Glutamatergic neuron (in vitro differentiated cells): ENCODE measurements at places on chromosomes 1 and 21. TPM values are rescaled to one million over a fixed set of nuclear protein-coding genes. Genes with fewer than 3 reads are reported as not detected.
A peak's percentile ranks its signal among the peaks of the same experiment; 100 is the strongest.

The SAMD13 gene
- total RNA-seq = not detected

The GBP2 gene
- total RNA-seq = not detected

The ILDR2 gene
- 0.56 TPM for total RNA-seq

The ITGB2 gene
- total RNA-seq = 0.91 TPM

The MAP1LC3C gene
- 0.49 TPM for total RNA-seq

The CELA3B gene
- not detected for total RNA-seq

The LCE1B gene
- not detected for total RNA-seq

- peaks cover 7% of the 10 kb centered on the region for H3K36me3 ChIP-seq
- H3K27me3 ChIP-seq = peaks cover 6% of the 10 kb centered on the region
- no peak overlapping the region for H3K27ac ChIP-seq
- no peaks in the 10 kb centered on the region for H3K4me1 ChIP-seq
Observed at GRCh38 chr1:160429125-160429561, 28.8 kb downstream of the VANGL2 start.

- peaks cover 28% of the 10 kb centered on the region for H3K4me1 ChIP-seq
- H3K4me3 ChIP-seq = no peak overlapping the region
- H3K27ac ChIP-seq = peak overlapping the region; percentile 34
- no peaks in the 10 kb centered on the region for H3K36me3 ChIP-seq
Observed at GRCh38 chr1:30818568-30819243, 61.1 kb upstream of the LAPTM5 start.

DNA sequence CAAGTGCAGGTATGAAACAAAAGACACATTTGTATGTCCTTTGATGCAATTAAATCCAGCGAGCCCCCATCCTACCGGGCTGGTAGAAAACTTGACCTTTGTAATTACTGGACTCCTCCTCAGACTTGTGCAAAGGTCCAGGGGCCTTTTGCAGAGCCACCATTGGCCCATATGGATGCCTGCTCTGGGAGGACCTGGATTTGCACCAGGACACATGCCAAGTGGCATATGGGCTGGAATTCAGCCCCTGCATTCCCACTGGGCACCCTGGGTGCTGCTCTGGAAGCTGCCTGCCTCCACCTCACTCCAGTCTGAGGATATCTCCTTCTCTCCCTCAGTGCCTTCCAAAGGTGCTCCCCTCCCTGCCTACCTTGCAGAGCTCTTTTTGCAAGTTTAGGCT is 36.0 kb downstream of the LACTBL1 start:
- no peak for DNase-seq
- H3K27me3 ChIP-seq = peaks cover 5% of the 10 kb centered on the region
- H3K27ac ChIP-seq = no peak overlapping the region

- H3K36me3 ChIP-seq = no peaks in the 10 kb centered on the region
- no peak overlapping the region for H3K4me3 ChIP-seq
- H3K4me1 ChIP-seq = peaks cover 9% of the 10 kb centered on the region
- H3K27me3 ChIP-seq = peaks cover 13% of the 10 kb centered on the region
- peak; percentile 12 for DNase-seq
Observed at GRCh38 chr1:5996641-5997270, 4.5 kb upstream of the NPHP4 start.

DNA sequence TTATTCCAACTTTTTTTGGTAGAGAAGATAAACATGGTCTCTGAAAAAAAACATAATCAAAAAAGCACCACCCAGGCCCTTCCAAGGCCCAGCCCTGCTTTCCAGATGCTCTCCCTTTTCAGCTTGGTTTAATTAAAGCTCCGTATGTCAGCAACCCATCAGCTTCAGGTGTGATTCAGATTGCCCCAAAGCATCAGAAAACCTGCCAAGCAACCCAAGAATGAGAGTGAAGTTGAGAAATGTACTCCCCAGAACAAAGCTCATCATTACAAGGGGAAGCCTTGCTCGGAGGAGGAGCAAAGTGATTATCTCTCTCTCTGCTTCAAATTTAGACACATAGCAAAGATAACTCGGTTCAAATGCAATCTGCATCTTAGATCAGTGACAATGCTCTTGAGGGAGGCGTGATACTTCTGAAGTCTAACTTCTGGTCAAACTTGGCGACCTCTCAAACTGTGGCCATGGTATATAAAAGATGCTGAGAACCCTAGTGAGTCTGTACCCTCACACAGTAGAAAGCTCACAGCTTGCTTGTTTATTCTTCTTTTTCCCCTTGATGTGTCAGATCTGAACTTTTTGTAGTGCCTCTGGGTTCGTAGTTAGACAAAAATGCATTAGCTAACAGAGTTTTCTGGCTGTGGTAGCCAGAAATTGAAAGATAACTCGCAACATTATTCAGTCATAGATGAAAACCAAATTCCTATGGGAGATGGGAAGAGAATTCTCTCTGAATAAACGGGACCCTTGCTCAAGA is 63.3 kb upstream of the ZC3H11B start:
- no peak overlapping the region for H3K27ac ChIP-seq
- no peaks in the 10 kb centered on the region for H3K27me3 ChIP-seq
- H3K4me3 ChIP-seq = no peak overlapping the region
- DNase-seq = no peak
- no peaks in the 10 kb centered on the region for H3K36me3 ChIP-seq
- no peaks in the 10 kb centered on the region for H3K4me1 ChIP-seq

- no peak overlapping the region for H3K27ac ChIP-seq
- no peak for DNase-seq
- H3K36me3 ChIP-seq = no peaks in the 10 kb centered on the region
- H3K27me3 ChIP-seq = peaks cover 5% of the 10 kb centered on the region
- H3K4me1 ChIP-seq = peaks cover 20% of the 10 kb centered on the region
Observed at GRCh38 chr1:226475142-226475511, 67.2 kb upstream of the PARP1 start.

GRCh38 chr1:6099297-6099696 is 53.6 kb downstream of the KCNAB2 start:
- no peaks in the 10 kb centered on the region for H3K36me3 ChIP-seq
- no peak overlapping the region for H3K4me3 ChIP-seq
- peak; percentile 22 for DNase-seq
- peaks cover 11% of the 10 kb centered on the region for H3K4me1 ChIP-seq
- H3K27me3 ChIP-seq = peaks cover 2% of the 10 kb centered on the region

DNA sequence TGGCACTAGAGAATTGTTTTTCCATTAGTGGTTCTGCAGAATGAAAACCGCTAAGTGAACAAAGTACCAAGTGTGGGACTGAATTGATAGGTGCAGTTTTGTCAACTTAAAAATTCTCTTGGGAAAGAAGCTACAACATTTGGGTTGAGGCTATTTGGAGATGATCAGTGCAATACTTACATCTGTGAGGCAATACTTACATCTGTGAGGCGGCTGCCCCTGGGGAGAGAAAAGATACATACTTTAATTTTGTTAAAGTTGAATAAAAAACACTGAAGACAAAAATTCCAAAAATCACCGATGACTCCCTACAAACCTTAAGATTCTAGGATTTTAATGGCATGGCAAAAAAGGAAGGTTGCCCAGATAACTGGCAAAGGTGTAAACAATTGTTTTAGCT is 1.7 kb downstream of the CFAP410 start:
- no peak for DNase-seq
- peaks cover 19% of the 10 kb centered on the region for H3K27me3 ChIP-seq
- peak overlapping the region; percentile 84 for H3K4me3 ChIP-seq
- H3K36me3 ChIP-seq = no peaks in the 10 kb centered on the region

- peaks cover 9% of the 10 kb centered on the region for H3K27me3 ChIP-seq
- peaks cover 2% of the 10 kb centered on the region for H3K4me1 ChIP-seq
- H3K4me3 ChIP-seq = peak overlapping the region; percentile 92
- no peaks in the 10 kb centered on the region for H3K36me3 ChIP-seq
Observed at GRCh38 chr1:46603481-46603857, 599 bp downstream of the MKNK1 start.

- no peak overlapping the region for H3K4me3 ChIP-seq
- H3K4me1 ChIP-seq = no peaks in the 10 kb centered on the region
- no peaks in the 10 kb centered on the region for H3K36me3 ChIP-seq
- peaks cover under 1% of the 10 kb centered on the region for H3K27me3 ChIP-seq
- H3K27ac ChIP-seq = no peak overlapping the region
- DNase-seq = no peak
Observed at GRCh38 chr1:215625949-215626348, 58.8 kb downstream of the KCTD3 start.

- H3K4me3 ChIP-seq = no peak overlapping the region
- peaks cover 1% of the 10 kb centered on the region for H3K4me1 ChIP-seq
- no peak overlapping the region for H3K27ac ChIP-seq
- no peak for DNase-seq
Observed at GRCh38 chr1:31102501-31102950, 37.0 kb upstream of the PUM1 start.

DNA sequence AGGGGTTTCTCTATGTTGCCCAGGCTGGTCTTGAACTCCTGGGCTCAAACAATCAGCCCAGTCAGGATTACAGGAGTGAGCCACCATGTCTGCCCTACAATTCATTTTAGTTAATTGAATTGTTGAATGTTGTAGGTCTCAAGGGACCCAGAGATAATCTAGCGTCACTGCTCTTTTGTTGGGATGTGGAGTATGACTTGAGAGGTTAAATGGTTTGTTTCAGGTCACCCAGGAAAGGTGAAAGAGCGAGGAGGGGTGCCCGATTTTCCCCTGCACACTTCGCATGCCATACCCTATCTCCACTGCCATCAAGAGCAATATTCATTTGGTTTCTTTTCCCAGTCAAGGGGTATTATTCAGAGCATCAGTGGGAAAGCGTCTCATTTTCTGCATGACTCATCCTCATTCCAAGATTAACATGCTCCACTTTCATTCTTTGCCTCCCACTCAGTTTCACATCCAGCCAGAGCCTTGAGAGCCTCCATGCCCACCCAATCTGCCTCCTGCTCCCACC is 13.1 kb upstream of the SLC30A1 start:
- no peak overlapping the region for H3K4me3 ChIP-seq
- H3K4me1 ChIP-seq = no peaks in the 10 kb centered on the region
- H3K27me3 ChIP-seq = peaks cover 3% of the 10 kb centered on the region
- no peak overlapping the region for H3K27ac ChIP-seq
- H3K36me3 ChIP-seq = no peaks in the 10 kb centered on the region
- no peak for DNase-seq

GRCh38 chr1:245605480-245606156 is 450.8 kb downstream of the KIF26B start:
- H3K36me3 ChIP-seq = peaks cover 4% of the 10 kb centered on the region
- H3K4me1 ChIP-seq = peaks cover 13% of the 10 kb centered on the region
- no peak overlapping the region for H3K27ac ChIP-seq
- H3K27me3 ChIP-seq = peaks cover 5% of the 10 kb centered on the region
- DNase-seq = no peak
- no peak overlapping the region for H3K4me3 ChIP-seq

GRCh38 chr1:2468041-2468472 is 8.0 kb upstream of the PLCH2 start:
- no peak overlapping the region for H3K27ac ChIP-seq
- H3K4me3 ChIP-seq = peak overlapping the region; percentile 82
- H3K4me1 ChIP-seq = peaks cover 16% of the 10 kb centered on the region
- no peak for DNase-seq

- H3K4me1 ChIP-seq = peaks cover 3% of the 10 kb centered on the region
- H3K36me3 ChIP-seq = peaks cover 19% of the 10 kb centered on the region
- H3K27me3 ChIP-seq = peaks cover 6% of the 10 kb centered on the region
- no peak for DNase-seq
- no peak overlapping the region for H3K4me3 ChIP-seq
Observed at GRCh38 chr1:3881193-3881480, 18.9 kb downstream of the C1orf174 start.

DNA sequence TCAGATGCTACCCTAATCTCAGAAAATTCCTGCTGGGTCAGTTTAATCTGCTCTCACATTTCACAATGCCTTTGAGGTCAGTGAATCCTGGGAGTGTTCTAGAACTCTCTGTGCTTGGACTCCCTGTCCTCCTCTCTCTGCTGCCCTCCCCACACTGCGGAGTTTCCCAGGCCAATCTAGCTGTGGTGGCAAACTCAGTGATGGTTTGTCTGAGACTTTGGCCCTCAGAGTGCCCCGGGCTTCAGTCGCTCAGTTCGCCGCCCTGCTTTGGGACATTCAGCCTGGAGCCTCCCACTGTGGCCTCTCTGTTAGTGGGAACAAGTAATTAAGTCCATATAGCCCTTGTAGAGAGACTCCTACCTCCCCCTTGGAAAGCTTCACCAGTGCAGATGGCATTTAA is 7.1 kb downstream of the C1orf226 start:
- no peak for DNase-seq
- peaks cover 3% of the 10 kb centered on the region for H3K36me3 ChIP-seq
- H3K27ac ChIP-seq = no peak overlapping the region
- H3K27me3 ChIP-seq = peaks cover 3% of the 10 kb centered on the region
- no peak overlapping the region for H3K4me3 ChIP-seq
- H3K4me1 ChIP-seq = peaks cover 23% of the 10 kb centered on the region

DNA sequence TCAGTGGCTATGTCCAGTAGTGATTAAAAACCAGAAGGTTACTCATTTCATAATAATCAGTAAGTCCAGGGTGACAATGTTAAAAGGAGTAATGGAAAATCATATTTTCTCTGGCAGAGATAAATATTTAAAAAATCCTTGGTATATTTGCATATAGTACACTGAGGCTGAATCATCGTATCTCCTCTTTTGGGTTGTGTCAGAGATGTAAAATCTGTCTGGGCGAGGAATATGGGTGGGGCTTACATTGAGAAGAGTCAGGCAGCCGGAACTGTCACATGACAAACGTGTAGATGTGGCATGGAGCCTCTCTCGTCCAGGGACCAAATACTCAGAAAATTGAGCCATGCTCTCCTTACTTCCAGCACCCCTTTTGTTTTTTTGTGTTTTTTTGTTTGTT is 120.9 kb downstream of the FMN2 start:
- no peak overlapping the region for H3K4me3 ChIP-seq
- H3K36me3 ChIP-seq = no peaks in the 10 kb centered on the region
- no peak overlapping the region for H3K27ac ChIP-seq
- no peak for DNase-seq

- H3K27ac ChIP-seq = no peak overlapping the region
- no peaks in the 10 kb centered on the region for H3K4me1 ChIP-seq
- no peak overlapping the region for H3K4me3 ChIP-seq
- peaks cover 3% of the 10 kb centered on the region for H3K27me3 ChIP-seq
- DNase-seq = no peak
- H3K36me3 ChIP-seq = no peaks in the 10 kb centered on the region
Observed at GRCh38 chr1:105838071-105838470, 1218.4 kb upstream of the PRMT6 start.

- H3K27ac ChIP-seq = no peak overlapping the region
- no peak for DNase-seq
- no peak overlapping the region for H3K4me3 ChIP-seq
- peaks cover 1% of the 10 kb centered on the region for H3K27me3 ChIP-seq
- peaks cover 25% of the 10 kb centered on the region for H3K4me1 ChIP-seq
Observed at GRCh38 chr1:93712741-93713140, 31.1 kb upstream of the BCAR3 start.

DNA sequence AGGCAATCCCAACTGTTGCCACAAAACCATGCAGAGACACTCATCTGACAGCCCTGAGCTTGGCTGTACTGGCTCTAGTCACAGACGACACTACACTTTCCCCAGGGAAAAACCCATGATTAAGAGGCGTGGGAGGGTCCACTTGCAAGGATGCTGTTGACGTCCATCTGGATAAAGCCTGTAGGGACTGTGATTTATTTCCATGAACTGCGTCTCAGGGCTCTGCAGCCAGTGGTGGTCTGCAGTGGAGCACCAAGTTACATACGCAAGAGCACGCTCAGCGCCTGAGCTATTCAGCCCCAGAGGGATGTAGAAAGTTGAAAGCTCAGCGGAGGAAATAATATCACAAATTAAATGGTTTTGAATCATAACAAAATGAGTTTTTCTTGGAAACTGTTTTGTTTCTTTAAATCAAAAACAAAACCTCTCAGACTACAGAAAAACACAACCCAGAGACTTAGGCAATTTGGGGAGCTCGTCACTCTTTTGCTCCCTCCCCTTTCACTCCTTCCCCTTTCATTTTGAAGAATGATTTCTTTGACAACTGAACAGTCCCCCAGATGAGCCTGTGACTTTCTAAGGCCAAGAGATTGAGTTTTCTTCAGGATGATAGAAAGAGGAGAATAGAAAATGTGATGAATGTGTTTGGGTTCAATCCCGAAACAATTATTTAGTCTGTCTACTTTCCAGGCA is 71.2 kb downstream of the NGF start:
- H3K4me1 ChIP-seq = peaks cover 3% of the 10 kb centered on the region
- DNase-seq = no peak
- H3K27me3 ChIP-seq = peaks cover 3% of the 10 kb centered on the region
- H3K36me3 ChIP-seq = no peaks in the 10 kb centered on the region
- no peak overlapping the region for H3K27ac ChIP-seq
